ENCODE measurements at places on chromosomes 11 and 22.

DNA sequence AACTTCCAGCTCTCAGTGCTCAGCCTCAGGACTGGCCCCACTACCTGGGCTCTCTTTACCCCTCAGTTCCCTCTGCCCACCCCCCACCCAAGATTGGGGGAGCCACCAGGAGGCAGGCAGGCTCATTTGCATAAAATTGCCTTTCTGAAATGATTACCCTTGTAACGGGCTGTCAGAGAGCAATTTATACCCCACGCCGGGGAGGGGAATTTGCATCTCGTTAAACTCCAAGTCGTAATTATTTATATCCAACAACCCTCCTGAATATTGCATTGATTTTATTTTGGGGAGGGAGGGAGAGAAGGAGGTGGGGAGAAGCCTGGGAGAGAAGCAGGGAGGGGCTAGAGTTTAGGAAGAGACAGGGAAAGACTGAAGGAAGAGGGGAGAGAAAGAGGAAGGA, 8.3 kb downstream of the NRXN2 start:
- DNase-seq: no peak

- DNase-seq: no peak
Observed at GRCh38 chr22:46104881-46105493, 45.3 kb upstream of the PPARA start.

GRCh38 chr11:12246147-12246546, 131.2 kb upstream of the PARVA start:
- no peak for DNase-seq

GRCh38 chr22:49312601-49313000, 515.1 kb downstream of the BRD1 start:
- no peak for DNase-seq

DNA sequence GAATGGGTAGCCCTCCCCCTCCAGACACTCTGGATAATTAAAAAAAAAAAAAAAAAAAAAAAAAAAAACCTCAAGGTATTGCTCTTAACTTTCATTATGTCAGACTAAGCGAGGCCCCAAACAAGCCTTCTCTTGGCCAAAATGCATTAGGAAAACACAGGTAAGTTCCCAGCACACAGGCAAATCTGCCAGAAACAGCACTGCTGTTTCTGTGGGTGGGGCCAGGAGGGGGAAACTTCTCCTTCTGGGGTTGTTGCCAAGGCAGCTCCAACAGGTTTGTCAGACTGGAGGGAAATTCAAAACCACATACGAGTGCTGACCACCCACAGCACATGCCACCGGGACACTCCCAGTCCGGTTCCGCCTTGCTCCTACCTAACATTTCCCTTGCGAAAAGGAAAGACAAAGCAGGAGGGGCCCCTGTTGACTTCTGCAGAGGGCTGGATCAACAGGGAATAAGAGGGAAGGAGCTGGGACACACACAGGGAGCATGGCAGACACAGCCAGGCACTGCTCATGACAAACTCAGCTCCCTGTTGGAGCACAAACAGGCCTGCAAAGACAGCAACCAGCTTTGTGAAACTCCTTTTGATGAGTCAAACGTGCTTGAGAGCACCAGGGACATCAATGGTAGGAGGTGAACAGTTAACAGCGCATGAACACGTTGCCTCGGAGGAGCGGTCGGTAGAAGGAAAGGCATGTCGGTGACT, 55.0 kb downstream of the MYH9 start:
- DNase-seq: no peak

DNA sequence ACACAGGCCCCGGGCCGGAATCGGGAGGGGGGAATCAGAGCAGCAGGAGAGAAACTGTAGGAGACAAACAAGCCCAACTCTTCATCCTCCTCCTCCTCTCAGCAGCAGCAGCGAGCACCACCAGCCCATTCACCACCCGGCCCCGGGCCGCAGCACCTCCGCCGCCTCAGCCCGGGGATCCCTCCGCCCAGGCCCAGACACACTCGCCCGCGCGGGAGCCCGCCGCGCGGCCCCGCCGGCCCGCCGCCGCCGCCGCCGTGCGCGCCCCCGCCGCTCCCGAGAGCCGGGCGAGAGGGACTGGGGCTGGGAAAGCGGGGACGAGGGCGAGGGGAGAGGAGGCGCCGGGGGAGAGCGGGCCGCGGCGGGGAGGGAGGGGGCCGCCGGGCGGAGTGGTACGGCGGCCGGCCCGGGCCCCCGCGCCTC, at the start of gene PHF21A:
PHF21A (minus strand) TSS at position 154 of the 423 bp plus-strand sequence. CDS start 37,235 bp downstream, outside the sequence.
- DNase-seq: peak; percentile 91

GRCh38 chr22:36235585-36235984, 3.7 kb downstream of the APOL2 start:
- DNase-seq: no peak

- DNase-seq: peak; percentile 50
Observed at GRCh38 chr22:27885977-27886842, 32.8 kb downstream of the PITPNB start.

DNA sequence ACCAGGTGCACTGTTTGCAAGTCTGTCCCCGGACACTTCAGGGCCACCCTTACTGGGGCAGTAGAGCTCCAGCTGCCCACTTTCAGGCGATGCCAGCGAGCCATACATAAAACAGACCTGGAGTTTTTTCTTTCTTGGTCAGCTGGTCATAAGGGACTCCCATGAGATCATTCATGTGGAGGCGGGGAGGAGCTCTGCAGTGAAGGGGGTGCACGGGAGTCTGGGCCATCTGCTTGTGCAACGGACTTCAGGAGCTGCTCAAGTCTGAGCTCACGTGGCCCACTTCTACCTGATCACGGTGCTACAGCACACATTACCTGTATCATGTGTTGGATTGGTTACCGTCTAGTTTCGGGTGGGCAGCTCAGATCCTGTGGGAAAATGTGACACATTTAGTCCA, 9.2 kb upstream of the MRGPRF start:
- no peak for DNase-seq
